GM06990 (cell line): ENCODE measurements at places on chromosomes 5 and 9.

GRCh38 chr5:129496864-129497595, 36.9 kb downstream of the ADAMTS19 start:
- DNase-seq: no peak

DNA sequence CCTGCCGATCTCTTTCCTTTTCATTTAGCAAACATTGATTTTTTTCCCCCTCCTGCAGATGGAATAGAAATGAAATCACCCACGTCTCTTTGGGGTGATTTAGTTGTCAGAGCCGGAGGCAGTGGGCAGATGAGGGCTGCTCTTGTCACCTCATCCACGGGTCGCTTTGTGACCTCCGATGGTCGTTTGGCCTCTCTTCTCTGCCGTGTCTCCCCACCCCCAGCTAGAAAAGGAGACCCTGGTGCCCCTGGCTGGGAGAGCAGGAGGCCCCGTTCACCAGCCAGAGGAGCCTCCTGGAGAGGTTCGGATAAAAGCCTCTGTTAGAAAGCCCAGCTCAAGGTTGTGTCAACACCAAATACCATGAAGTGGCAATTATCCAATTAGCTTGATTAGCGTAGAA, 21.6 kb upstream of the RXRA start:
- no peak for DNase-seq

DNA sequence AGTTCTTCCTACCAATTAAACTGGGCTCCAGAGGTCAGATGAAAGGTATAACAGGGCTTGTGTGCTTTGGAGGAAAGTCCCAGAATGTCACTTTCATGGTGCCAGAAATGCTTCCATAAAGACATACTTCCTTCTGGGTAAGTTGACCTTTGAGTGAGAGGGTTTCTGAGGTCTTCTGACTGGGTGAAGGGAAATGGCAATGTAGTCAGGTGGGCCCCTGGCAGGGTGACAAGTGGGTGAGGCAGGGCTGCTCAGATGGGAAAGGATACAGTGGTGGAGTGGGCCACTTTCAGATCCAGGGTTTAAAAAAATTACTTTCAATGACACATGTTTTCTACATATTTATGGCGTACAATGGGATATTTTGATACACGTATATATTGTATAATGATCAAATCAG, 136.5 kb upstream of the PITX1 start:
- no peak for DNase-seq

GRCh38 chr9:18857769-18858168, 175.2 kb downstream of the SAXO1 start:
- DNase-seq: no peak

- DNase-seq: no peak
Measured at GRCh38 chr9:128714586-128715435, 9.1 kb downstream of the ZDHHC12 start.

DNA sequence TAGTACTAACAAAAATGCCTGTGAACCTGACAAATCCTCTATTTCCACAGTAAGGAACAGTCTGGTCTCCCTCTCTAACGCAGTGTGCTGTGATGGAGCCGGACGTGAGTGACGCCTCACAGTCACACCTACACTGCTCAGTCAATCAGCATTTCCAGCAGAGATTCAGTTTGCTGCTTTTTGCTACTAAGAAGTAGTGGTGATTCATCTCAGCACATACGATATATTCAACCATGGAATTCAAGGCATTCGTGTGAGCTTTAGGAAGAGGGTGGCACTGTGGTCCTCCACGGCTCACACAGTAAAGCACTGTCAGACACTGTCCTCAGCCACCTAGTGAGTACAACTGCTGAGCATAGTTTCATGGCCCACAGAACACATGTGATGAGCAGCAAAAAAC, 70.9 kb downstream of the SETX start:
- DNase-seq: no peak

- no peak for DNase-seq
Measured at GRCh38 chr9:70093944-70094343, 50.3 kb downstream of the MAMDC2 start.

- no peak for DNase-seq
Measured at GRCh38 chr5:88539693-88540365, 271.2 kb upstream of the TMEM161B start.

DNA sequence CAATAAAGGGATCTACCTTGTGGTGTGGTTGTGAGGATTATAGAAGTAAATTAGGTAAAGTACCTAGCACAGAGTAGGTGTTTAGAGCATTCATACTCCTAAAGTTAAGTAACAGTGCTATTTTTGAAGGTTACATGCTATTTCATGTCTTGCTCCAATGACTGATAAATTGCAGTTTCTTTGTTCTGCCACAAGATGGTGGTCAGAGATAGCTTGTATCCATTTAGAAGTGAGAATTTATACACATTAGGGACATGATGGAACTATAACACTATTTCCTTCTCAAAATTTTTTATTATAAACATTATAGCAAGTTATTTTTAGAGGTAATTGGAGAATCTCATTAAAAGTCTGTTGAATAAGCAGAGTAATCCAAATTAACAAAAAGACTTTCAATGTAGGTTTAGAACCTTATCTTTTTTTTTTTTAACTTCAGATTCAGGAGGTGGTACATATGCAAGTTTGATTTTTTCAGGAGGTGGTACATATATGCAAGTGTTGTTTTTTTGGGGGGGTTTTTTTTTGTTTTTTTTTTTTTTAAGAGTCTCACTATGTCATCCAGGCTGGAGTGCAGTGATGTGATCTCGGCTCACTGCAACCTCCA, 17.1 kb downstream of the MTREX start:
- no peak for DNase-seq

DNA sequence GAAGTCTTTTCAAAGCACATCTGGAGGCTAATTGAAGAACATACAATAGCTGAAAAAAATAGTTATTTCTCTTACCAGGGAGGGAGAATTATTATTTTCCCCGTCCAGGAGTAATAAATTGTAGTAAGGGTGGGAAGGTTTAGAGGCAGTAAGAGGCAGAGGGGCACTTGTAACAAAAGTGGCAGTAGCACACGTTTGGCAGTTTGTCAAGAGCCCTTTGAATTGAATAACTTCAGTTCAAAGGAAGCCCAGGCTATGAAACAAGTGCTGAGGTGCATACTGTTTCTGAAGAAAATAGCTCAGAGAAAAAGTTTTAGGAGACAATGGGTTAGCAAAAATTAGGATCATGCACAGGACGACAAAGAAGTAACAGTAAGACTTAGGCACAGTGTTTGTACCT, 451.3 kb downstream of the LRRC70 start:
- no peak for DNase-seq

GRCh38 chr9:88753691-88754367, 218.9 kb downstream of the NXNL2 start:
- DNase-seq: no peak

GRCh38 chr5:150491876-150492275, 16.1 kb upstream of the NDST1 start:
- DNase-seq: no peak

DNA sequence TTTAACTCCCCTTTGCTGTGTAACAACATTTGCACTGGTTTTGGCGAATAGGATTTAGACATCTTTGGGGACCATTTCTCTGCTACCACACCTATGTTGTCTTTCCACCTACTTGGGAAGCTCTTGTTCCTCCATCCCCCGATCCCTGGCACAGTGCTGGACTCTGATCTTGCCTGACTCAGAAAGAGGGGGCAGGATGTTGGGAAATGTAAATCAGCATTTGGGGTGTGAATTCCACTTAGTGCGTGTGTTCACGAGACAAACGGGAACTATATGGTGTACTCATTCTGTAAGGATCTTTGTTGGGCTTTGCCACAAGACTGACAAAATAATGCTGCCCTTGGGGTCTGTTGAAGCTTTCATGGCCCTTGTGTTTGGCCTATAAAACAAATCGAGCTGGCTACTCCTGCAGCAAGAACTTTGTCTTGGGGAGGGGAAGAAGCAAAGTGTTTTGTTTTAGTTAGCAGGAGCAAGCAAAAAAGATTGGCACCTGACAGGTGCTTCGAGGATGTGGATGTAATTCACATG, 18.5 kb downstream of the TMEM268 start:
- DNase-seq: no peak

GRCh38 chr5:37197340-37198050, 51.7 kb downstream of the CPLANE1 start:
- DNase-seq: no peak

GRCh38 chr9:32360983-32361673, 23.3 kb upstream of the ACO1 start:
- no peak for DNase-seq

DNA sequence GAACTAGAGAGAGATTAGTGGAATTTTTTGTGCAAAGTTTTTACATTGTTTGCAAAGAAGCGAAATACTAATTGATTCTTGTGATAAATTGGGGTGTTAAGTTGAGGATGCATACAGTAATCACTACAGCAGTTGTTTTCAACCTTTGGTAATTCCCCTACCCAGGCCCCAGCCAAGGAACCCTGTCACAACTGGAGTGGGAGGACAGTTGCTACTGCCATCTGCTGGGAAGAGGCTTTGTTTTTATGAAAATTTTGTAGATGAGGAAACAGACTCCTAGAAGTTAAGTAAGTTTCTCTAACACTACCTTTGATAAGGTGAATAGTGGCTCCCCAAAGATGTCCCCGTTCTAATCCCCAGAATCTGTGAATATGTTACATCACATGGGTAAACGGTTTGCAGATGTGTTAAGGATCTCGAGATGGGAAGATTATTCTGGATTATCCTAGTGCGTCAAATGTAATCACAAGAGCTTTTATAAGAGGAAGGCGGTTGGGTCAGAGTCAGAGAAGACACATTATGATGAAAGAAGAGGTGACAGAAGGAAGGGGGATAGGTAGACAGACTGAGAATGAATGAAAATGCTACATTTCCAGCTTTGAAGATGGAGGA, 34.0 kb upstream of the PPP1R2B start:
- no peak for DNase-seq

DNA sequence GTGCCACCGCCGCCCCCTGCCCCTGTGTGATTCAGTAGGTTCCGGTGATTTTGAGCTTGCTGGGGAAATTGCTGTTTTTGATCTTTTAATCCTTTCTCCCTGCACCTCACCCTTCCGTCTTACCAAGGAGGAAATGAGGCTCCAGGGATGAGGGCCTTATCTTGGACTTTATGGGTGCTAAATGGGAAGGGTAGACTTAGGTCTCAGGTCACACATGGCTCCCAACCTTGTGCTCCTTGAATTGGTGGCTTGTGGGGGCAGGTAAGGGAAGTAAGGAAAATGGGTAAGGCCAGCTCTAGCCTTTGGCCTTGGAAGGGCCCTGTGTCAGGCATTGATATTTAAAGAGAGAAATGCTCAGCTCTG, 1.9 kb downstream of the ERGIC1 start:
- no peak for DNase-seq

- no peak for DNase-seq
Measured at GRCh38 chr5:135149956-135150723, 116.1 kb upstream of the PITX1 start.

DNA sequence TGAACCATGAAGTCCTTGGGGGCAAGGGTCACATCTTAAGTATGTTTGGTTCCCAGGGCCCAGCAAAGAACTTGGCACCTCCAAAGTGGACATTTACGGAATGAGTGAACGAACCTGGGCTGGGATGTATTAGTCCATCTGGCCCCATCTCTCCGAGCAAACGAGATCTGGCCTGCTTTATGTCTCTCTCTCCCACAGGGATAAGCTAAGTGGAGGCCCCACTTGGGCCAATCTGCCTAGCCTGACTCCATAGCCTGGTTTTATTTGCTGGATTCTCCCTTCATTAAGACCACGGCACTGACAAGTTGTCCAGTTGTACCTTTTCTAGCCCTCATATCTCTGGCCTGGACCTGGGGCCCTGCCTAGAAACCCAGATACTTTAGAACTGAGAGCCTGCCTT, 2.1 kb downstream of the TTLL11 start:
- DNase-seq: no peak

- no peak for DNase-seq
Measured at GRCh38 chr5:149633476-149634350, 52.4 kb downstream of the ARHGEF37 start.

DNA sequence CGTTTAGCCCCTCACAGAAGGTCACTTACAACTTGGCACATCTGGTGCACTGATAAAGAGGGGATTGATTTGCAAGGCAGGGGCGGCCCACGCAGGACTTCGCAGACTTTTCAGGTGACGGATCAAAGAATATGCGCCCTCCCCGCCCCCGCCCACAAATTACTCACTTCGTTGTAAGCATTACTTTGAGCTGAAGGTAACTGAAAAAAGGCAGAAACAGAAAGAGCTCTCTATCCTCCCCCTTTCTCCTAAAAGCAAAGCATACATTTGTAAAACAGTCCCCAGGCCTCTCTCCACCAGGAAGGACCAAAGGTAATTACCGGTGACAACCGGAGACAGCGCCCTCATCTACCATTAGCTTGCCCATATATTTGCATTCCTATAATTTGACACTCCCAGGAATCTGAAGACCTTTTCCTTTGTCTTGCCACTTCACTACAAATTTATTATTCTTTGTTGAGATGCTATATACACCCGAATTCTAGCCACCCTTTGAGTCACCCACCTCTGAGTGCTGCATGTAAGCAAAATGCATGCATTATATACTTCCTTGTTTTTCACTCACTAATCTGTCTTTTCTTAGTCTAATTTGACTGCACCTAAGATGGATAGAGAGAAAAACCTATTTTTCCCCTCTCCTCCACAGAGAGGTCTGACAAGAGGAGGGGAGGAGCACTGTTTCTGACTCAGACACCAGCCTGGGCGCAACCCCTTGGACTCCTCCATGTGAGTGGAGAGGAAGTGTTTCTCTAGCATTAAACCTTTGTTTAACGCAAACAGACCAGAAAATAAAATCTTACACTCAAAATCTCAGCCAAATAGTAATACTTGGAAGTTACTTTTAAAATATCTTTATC, 74.7 kb upstream of the SPIN1 start:
- DNase-seq: no peak

DNA sequence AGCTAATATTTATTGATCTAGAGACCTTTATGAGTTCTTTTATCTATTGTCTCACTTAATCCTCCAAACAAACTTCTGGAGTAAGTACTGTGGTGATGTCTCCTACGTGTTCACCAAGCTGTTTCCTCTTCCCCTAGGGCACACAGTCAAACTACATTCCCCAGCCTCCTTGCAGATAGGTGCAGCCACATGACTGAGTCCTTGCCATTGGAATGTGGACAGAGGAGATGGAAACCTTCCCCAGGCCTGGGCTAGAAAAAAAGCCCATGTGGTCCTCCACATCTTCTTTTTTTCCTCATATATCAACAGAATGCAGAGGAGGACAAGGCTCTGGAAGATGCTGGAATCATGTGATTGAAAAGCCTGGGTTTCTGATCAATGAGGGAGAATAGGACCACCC, 88.0 kb downstream of the ANKRD55 start:
- DNase-seq: no peak

DNA sequence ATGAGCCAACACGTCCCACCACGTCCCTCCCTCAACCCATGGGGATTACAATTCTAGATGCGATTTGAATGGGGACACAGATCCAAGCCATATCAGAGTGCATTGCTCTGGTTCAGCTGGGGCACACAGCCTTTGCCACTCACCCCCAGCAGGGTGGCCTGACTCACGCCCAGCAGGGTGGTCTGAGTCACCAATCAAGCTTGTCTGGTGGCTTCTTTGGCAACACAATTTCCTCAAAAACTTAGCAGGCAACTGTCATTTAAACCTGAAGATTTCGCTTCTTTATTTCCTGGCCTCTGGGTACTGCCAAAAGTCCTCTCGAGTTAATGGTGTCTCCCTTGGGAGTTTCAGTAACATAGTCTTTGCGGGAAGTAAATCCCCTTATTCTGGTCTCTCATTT, 16.3 kb upstream of the SEMA5A start:
- no peak for DNase-seq
